ENCODE measurements at places on chromosomes 1 and 21.

GRCh38 chr1:207316141-207316540 lies 5.3 kb upstream of the CD55 start:
- no peak for DNase-seq

- DNase-seq: no peak
Observed at GRCh38 chr1:109906160-109906838, 4.3 kb upstream of the CSF1 start.

DNA sequence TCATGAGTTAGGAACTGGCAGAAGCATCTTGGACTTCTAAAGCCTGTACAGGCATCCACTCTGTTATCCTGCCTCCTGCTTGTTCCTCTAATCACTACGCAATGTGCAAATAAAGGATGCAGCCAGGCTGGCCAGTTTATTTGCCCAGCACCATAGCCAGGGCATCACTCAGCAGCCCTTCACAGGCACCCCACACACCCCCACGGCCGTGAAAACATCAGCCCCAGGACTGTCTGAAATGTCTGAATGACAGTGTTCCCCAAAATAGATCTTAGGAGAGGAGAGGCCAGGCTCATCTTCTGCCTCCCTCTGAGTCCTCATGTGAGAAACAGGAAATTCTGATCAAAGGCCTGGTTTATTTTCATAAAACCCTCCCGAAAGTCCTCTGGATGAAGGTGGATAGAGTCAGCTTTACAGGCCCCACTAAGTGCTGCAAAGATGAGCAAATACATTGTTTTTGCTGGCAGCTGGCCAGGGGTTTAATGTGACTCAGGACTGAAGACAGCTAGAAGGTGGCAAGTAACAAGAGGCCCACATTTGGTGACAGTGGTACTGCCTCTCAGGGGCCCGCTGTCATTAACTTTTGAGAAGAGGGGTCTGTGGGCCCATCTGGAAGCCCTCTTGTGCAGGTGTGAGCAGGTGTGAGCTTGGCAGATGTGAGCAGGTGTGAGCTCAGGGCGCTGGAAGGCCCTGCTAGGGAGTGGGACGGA lies 32.9 kb downstream of the GRHL3 start:
- no peak for DNase-seq

DNA sequence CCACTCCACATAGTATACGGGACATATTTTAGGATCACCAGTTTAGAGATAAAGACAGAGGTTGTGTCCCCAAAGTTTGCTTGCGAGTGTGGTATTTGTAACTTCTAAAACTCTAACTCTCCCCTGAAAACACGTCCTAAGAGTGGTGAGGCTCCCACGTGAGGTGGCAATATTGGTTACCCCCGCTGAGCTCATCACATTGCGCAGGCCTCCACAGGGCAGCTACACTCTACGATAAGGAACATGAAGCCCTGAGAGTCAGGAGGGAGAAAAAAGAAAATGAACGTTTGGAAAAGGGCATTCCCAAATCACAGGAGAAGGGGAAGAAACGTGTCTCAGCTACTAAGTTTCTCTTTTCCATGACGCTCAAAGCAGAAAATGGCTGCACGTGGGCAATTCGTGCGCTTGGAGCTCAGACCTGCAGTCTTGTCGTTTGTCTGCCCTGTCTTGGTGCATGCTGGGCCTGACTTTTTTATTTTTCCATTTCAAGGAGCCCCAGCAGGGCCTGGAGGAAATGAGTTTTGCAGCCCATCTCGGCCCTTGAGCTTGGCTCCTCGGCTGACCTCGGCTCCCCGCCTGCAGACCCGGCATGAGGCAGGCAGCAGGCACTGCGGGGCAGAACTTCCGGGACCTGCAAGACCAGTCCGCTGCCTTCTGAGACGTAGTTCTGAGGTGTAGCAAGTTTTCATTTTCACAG lies 25.7 kb downstream of the ERG start:
- no peak for DNase-seq

GRCh38 chr1:30034105-30034626 lies 689.2 kb downstream of the MATN1 start:
- no peak for DNase-seq

GRCh38 chr1:162872981-162873380 lies 12.0 kb upstream of the CCDC190 start:
- DNase-seq: no peak

- no peak for DNase-seq
Observed at GRCh38 chr1:216818284-216818683, 95.1 kb upstream of the ESRRG start.

GRCh38 chr21:43908167-43908566 lies 43.1 kb downstream of the AGPAT3 start:
- DNase-seq: no peak

- DNase-seq: no peak
Observed at GRCh38 chr1:157658571-157658970, 42.0 kb downstream of the FCRL3 start.

DNA sequence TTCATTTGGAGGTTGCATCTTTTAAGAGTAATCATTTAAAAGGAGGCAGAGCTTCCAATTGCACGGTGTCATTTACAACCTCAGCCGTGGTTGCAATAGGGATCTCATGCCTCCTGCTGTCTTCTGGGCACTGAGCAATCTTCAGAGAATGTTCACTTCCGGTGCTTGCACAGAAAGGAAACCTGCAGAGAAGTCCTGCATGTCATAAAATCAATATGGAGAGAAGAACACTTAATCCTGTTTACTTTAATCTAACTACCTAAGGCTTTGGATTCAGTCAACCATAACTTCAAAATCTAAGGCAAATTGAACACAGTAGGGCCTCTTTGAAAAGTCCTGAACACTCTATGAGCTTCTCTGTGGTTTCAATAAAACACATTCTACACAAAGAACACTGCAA lies 11.3 kb upstream of the MAP10 start:
- no peak for DNase-seq

- DNase-seq: no peak
Observed at GRCh38 chr1:201883786-201884185, 4.9 kb upstream of the SHISA4 start.

All from GOT3 (cell line).